Stimulated activated CD4-positive, alpha-beta T cell treated with anti-CD3 and anti-CD28 coated beads, Interleukin-12 subunit alpha, Interleukin-12 subunit beta, amount 100 ng/mL, for 24 hours (primary cell): ENCODE measurements at places on chromosomes 12 and 14.

DNA sequence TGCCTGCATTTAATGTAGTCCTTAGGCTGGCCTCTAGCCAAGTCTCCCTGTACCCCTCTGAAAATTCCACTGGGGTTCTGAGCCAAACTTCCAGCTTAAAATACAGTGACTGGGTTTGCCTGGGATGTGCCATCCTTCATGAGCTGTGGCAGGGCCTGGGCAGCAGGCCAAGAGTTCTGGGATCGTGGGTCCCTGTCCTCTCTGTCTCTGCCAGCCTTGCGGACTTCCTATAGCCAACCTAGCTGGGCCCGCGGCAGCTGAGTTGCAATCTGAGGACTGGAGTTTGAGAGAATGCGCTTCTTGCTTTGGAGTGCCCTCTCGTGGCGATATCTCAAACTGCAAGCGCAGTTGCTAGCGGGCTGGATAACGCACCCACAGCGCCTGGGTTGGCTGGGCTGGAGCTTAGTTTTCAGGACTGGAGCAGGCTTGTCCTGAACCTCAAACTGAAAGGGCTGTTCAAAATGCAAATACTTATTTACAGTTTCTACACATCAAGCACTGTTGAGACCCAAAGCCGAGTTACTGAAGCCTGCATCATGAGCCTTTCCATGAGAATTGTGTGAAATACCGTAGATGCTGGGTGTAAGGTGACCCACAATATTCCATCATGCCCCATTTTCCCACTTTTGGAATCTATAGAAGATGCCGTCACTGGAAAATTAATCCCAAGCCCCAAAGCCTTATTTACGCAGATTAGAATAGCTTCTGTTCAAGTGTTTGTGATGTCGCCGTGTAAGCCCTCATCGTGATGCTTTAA lies 7.3 kb upstream of the IFI27L2 start:
- DNase-seq = peak; percentile 75

- DNase-seq = no peak
Measured at GRCh38 chr12:105524961-105525360, 194.5 kb downstream of the C12orf75 start.

DNA sequence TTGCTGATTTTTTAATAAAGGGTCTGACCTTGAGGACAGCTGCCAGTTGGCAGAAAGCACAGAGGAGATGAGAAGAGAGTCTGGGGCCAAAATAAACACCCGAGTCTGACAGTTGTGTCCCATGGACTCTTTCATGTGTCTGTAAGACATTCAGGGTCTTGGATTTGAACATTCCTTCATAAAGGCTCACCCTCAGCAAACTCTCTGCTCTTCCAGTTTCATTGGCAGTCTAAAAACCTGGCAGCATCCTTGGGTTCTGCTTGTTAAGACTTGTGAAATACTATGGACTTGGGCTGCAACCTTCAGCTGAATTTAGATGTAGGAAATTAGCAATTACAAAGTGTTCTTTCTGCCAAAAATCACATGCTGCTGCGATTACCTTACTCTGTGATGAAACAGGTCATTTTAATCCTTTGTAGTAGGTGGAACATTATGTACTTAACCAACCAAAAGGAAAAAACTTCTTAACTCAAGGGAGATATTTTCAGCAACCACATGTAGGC lies 32.0 kb upstream of the LMNTD1 start:
- DNase-seq = no peak

- DNase-seq = no peak
Measured at GRCh38 chr12:53766881-53767280, 15.1 kb upstream of the CISTR start.

- no peak for DNase-seq
Measured at GRCh38 chr12:115859231-115859630, 418.3 kb downstream of the MED13L start.

GRCh38 chr12:48061938-48062719 lies 43.8 kb downstream of the SENP1 start:
- DNase-seq = no peak

- DNase-seq = no peak
Measured at GRCh38 chr12:68609998-68610369, 715 bp upstream of the RAP1B start.

DNA sequence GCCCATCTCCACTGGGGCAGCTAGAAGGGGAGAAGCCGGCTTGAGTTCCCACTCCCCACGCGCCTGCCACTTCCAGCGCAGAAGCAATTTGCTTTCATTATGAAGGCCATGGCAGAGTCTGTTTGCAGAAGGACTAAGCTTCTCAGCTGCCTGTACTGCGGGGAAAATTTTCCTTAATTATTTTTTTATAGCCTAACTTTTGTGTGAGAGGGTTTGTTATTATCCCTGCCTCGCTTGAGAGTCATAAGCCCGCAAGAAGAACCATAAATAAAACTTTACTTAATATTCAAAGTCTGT lies 56.0 kb upstream of the DLK1 start:
- DNase-seq = no peak
